ENCODE measurements at places on chromosomes 4 and X.
A peak's percentile ranks its signal among the peaks of the same experiment; 100 is the strongest.

- no peak for DNase-seq
Measured at GRCh38 chrX:18981124-18981807, 2.6 kb downstream of the PHKA2 start.

DNA sequence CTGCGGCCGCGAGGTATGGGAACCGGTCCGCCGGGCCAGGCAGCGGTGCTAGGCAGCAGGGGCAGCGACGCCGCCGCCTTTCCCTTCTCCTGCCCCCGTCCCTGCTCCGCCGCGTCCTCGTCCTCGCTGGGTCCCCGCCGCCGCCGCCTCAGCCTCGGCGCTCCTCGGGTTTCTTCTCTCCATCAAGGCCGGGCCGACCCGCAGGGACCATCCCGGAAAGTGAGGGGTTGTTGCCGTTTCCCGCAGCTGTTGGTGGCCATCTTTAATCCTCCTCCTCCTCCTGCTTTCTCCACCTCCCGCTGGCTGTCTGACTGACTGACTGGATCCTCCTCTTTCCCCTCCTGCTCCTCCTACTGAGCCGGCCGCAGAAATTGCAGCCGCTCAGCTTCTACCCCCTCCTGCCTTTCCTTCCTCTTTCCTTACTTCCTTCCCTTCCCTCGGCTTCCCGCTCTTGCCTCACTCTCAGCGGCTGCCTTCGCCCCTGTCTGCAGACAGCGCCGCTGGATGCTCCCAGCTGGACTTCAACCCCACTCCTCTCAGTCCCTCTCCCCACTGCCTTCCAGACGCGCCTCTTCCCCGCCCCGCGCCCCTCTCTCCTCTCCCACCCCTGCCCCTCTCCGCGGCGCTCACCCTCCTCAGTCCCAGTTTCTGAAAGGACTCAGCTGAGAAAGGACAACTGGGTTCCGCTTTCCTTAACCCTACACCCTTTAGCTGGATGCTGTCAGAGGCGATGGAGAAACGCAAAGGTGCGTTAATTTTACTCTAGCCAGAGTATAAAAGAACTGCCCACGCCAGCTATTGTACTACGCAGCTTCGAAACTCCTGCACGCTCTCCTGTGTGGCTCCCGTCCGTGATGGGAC is at the start of gene WDFY3:
TSS of gene WDFY3 (minus strand) at position 309 of the 861 bp plus-strand sequence. CDS start 106,099 bp downstream, outside the sequence.
- peak; percentile 74 for DNase-seq

DNA sequence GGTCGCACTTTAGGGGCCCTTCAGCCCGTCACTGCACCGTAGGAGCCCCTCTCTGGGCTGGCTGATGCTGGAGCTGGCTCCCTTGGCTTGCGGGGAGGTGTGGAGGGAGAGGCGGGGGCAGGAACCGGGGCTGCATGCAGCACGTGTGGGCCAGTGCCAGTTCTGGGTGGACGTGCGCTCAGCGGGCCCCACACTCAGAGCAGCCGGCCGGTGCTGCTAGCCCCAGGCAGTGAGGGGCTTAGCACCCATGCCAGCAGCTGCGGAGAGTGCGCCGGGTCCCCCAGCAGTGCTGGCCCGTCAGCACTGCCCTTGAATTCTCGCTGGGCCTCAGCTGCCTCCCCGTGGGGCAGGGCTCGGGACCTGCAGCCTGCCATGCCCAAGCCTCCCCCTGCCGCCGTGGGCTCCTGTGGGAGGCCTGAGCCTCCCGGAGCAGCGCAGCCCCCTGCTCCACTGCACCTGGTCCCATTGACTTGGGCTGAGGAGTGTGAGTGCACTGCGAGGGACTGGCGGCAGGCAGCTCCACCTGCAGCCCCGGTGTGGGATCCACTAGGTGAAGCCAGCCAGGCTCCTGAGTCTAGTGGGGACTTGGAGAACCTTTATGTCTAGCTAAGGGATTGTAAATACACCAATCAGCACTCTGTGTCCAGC is 108.8 kb upstream of the RASGEF1B start:
- DNase-seq, result no peak

- DNase-seq, result no peak
Measured at GRCh38 chr4:4329496-4329895, 39.4 kb downstream of the ZBTB49 start.

- no peak for DNase-seq
Measured at GRCh38 chr4:99062120-99062519, 26.5 kb downstream of the ADH5 start.

DNA sequence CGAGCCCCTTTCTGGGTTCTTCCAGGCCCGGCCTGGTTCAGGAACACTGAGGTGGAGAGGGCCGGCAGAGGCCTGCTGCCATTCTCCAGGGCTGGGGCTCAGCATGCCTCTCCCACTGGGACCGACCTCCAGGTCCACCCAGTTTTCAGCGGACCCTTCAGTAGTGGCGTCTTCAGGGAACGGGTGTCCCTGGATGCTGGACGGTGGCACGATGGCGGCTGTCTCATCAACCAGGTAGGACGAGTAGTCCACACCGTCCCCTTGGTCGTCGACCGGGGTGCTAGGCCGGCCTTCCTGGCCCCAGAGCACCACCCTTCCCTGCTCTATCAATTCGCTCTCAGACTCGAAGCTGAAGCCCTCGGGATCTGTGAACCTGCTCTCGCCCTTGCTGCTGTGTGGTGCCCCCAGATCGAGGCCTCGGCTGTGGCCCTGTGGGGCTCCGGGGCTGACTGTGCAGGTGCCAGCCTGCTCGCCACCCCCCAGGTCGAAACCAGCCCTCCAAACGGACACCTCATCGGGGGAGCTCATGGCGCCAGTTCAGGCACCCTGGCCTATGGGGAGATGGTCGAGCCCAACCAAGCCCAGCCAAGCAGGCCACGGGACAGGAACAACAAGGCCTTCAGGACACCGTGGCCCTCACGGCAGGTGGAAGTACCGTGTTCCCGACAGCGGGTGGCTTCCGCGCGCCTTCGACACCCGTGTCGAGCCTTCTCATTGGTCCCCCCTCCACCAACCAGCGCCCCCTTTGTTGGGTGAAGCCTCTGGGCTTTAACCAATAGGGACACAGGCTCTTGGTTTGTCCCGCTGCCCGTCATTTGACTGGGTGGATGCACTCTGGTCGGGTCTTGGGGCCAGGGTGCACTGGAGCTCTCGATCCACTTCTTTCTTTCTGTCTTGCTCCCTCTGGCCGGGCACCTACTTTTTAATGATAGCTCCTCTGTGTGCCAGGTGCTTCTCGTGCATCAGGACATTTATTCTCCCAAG is 814 bp upstream of the LOC101059915 start:
- no peak for DNase-seq

GRCh38 chr4:71130827-71131603 is 137.6 kb downstream of the DCK start:
- DNase-seq, result no peak

GRCh38 chrX:111020283-111020682 is 75.7 kb upstream of the PAK3 start:
- no peak for DNase-seq

GRCh38 chr4:7775396-7775795 is 164.3 kb downstream of the AFAP1 start:
- DNase-seq, result no peak

DNA sequence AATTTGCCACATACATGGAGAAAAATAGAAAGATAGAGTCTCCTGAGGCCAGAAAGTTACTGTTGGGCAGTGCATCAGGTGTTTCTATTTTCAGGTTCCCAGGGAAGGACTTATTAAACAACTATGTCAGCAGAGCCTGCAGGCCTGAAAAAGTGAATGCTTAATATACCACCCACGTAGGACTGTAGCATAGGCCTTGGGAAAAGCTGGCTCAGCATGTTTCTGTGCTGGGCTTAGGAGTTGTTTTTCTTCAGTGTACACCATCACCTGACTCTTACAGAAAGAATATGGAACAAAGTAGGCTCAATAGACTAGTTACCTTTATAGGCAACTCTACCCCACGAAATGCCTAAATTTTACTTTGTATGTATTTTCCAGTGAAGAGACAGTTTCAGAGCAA is 1385.9 kb downstream of the FAM133A start:
- DNase-seq, result peak; percentile 12

DNA sequence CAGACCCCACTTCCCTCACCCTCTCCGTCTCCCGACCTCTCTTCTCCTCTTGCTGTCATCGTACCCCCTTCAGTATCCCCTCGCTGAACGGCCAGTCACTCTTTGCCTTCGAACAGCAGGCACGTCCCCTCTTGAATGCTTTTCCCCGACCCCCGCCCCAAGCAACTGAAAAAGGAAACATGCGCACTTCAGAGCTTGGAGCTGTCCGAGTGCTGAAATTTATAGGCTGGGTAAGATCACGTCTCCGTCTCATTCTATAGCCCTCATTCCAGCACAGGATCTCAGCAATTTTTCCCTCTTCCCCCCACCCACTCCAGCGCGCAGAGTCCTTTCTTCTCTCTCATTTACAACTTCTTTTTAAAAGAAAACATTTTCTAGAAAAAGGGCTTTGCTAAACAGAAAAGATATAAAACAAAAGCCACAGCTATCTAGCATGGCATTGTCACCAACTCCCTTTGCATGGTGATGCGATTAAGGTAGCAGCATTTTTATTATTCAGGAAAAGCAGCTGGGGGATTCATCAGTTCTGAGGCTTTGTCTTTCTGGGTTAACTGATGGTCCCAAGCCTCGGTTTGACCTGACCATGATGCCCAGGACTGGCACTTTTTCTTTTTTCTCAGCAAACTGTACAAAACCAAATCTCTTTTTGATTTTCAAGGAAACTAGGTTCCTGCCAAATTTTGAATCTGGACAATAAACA is at the start of gene GLRA2:
TSS of gene GLRA2 (plus strand) at position 247 of the 700 bp plus-strand sequence. CDS start 522 bp downstream, outside the sequence.
- no peak for DNase-seq

DNA sequence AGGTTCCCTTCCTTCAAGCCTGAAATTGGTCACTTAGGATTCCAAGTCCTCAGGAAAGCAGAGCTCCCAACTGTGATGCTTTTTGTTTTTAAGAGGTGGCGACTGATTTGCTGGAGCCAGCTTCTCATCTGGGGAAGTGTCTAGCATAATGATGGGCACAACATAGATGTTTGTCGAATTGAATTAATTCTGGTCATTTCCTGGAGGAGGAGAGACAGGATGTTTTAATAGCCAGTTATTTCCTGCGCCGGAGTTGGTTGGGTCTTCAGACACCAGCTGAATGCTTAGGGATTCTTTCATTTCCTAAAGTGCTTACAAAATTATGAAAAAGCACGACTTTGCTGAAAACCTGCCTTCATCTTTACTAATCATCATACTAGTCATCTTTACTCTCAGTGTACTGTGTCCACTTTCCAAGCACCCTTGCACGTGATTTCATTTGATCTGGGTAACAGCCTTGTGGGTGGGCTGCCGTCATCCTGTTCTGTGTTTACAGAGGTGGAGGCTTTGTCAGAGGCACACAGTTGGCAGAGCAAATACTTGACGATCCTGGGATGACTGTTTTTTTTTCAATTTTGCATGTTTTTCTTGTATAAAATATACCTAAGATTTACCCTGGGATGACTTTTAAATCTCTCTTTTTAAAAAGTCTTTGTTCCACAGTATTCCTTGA is 49.5 kb downstream of the RGS12 start:
- no peak for DNase-seq

- DNase-seq, result no peak
Measured at GRCh38 chr4:21806991-21807390, 141.6 kb downstream of the KCNIP4 start.

- no peak for DNase-seq
Measured at GRCh38 chrX:20267931-20268701, 1.4 kb upstream of the RPS6KA3 start.

GRCh38 chrX:19686876-19687275 is 171.6 kb upstream of the MAP3K15 start:
- DNase-seq, result no peak

GRCh38 chr4:186772936-186773487 is 49.4 kb upstream of the FAT1 start:
- DNase-seq, result no peak

DNA sequence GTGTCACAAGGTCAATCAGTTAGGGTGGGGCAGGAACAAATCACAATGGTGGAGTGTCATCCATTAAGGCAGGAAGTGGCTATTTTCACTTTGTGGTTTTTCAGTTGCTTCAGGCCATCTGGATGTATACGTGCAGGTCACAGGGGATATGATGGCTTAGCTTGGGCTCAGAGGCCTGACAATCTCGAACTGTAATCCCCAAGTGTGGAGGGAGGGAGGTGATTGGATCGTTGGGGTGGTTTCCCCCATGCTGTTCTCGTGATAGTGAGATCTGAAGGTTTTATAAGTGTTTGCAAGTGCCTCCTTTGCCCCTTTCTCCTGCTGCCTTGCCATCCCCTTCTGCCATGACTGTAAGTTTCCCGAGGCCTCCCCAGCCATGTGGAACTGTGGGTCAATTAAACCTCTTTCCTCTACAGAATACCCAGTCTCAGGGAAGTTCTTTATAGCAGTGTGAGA is 36.7 kb upstream of the STS start:
- DNase-seq, result no peak

- no peak for DNase-seq
Measured at GRCh38 chrX:121064579-121064978, 17.2 kb downstream of the GLUD2 start.

GRCh38 chr4:144645102-144645630 is 790 bp upstream of the HHIP start:
- no peak for DNase-seq

GRCh38 chr4:24413311-24413784 is 171.0 kb downstream of the DHX15 start:
- no peak for DNase-seq

DNA sequence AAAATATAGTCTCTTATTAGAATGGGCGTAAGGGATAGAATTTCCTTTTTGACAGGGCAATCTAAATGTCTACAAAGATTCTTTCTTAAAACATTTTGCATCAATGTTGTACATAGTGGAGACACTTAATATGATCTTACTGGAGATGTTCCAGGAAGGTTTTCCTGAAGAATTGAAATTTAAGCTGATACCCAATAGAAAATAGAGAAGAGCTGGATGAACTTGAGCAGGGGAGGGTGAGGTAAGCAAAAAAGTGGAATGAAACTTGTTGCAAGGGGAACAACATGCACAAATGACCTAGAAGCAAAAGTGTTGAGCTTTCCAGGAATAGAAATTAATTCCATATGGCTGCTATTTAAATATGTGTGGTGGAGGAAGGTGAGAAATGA is 19.7 kb downstream of the SLAIN2 start:
- no peak for DNase-seq

GRCh38 chr4:123682931-123683330 is 286.3 kb downstream of the SPRY1 start:
- no peak for DNase-seq

- no peak for DNase-seq
Measured at GRCh38 chr4:107885865-107886264, 45.5 kb upstream of the CYP2U1 start.

GRCh38 chrX:44675362-44676024 is 132.8 kb upstream of the FUNDC1 start:
- peak; percentile 72 for DNase-seq

- DNase-seq, result peak; percentile 27
Measured at GRCh38 chrX:142804085-142804484, 221.6 kb upstream of the SPANXN4 start.

DNA sequence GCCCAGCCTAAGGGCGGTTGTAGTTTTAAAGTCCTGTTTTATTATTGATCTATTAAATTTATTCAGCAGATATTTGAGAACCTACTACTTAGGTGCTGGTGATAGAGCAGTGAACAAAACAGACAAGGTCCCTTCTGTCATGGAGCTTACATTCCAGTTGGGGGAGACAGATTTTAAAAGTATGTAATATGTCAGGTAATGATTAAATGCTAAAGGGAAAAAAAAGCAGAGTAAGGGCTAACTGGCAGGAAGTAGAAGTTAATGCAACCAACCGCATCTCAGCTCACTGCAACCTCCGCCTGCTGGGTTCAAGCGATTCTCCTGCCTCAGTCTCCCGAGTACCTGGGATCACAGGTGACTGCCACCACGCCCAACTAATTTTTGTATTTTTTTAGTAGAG is 7.8 kb upstream of the MCUB start:
- no peak for DNase-seq

Measured in retinal pigment epithelial cell (primary cell).